Heart left ventricle (tissue), 16 donors: ENCODE measurements at places on chromosomes 11 and 22. TPM values are rescaled to one million over a fixed set of nuclear protein-coding genes. Genes with fewer than 3 reads are reported as not detected.
A peak's percentile ranks its signal among the peaks of the same experiment; 100 is the strongest.

KDM4F gene
- not detected for total RNA-seq

FADS3 gene
- total RNA-seq: 79.6 TPM

OR8D1 gene
- not detected for total RNA-seq

GRIA4 gene
- 0.45 TPM for total RNA-seq

B4GALNT4 gene
- total RNA-seq: 0.70 TPM

TRIM29 gene
- not detected for total RNA-seq

LRRC56 gene
- 0.20 TPM for total RNA-seq

OR52H1 gene
- not detected for total RNA-seq

- no peak for DNase-seq
These were observed 38.7 kb upstream of the C11orf87 start for GRCh38 chr11:109383306-109383705.

GRCh38 chr11:66100272-66101065, 30.4 kb downstream of the PACS1 start:
- DNase-seq: peak; percentile 68

- no peak for DNase-seq
These were observed 115.5 kb upstream of the CCDC90B start for GRCh38 chr11:83401506-83402225.

GRCh38 chr11:12993626-12994025, 15.5 kb upstream of the RASSF10 start:
- no peak for DNase-seq

- DNase-seq: no peak
These were observed 43.6 kb upstream of the HORMAD2 start for GRCh38 chr22:30036656-30037055.

DNA sequence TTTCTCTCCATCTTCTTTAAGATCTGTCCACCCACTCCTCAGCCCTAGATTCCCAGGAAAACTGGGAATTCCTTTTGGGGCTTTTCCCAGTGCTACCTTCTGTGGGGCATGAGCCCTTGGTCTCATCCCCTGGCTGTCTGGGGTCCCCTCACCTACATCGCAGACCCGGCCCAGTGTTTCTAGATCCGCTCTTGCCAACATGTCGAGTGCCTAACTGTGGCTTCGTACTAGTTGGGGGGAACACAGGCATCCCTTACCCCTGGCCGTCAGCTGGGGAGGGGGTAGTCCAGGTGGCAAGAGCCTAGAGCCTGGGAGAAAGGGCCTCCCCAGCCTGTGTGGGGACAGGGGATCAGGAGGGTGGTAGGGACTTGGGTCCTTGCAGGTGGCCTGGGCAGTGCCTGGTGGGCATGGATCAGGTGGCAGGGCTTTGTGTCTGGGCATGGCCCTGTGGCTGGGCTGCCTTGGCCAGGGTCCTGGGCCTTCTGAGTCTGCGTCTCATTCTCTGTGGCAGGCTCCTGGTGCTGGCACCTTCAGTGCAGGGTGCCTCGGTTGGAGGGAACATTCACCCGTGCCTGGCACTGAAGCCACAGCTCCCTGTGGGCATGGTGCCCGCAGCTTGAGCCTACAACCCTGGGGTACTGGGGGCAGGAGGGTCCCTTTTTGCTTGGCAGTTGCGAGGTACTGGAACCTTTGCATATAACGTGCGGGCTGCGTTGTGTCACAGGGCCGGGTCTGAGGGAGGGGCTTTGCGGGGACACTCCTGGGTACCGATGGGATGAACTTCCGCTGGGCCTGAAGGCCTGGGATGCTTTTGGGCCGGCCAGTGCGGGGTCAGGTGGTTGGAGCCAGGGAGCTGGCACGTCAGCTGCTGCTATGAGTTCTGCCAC, 4.1 kb downstream of the KCNQ1 start:
- DNase-seq: peak; percentile 62

- no peak for DNase-seq
These were observed 39.7 kb downstream of the CACNA1I start for GRCh38 chr22:39610246-39610645.

DNA sequence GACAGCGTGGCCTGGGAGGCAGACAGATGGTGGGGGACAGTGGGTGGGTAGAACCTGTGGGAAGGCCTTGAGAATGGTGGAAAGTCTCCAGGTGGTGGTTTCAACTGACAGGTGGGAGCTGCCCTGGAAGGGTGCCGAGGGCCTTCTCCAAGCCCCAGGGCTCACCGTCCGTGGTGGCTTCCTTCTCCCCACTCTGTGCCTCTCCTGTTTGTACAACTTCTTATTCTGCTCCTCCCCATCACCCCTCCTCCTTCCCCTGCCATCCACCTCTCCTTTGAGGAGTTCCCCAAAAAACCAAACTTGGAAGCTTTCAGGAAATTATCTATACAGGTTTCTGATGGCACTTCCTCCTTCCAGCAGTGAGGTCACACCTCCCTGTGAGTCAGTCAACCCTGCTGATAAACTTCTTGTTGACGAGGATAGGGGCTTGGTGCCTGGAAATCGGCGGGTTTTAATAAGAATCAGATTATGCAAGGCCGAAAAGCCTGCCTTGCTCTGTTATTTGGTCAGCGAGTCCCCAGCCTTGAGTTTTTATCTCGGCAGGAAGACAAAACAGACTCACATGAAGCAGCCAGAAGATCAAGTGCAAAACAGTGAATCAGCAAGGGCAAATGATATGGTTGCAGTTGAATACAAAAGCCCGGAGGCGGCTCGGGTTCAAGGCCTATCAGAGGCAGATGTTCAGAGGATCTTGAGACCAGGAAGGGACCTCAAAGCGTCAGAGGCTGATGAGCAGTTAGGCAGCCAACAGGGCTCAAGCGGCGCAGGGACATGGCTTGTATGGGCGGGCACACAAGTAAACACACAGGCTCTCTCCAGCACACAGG, 9.5 kb upstream of the ST3GAL4 start:
- no peak for DNase-seq

GRCh38 chr11:35042224-35042623, 96.7 kb upstream of the CD44 start:
- no peak for DNase-seq

DNA sequence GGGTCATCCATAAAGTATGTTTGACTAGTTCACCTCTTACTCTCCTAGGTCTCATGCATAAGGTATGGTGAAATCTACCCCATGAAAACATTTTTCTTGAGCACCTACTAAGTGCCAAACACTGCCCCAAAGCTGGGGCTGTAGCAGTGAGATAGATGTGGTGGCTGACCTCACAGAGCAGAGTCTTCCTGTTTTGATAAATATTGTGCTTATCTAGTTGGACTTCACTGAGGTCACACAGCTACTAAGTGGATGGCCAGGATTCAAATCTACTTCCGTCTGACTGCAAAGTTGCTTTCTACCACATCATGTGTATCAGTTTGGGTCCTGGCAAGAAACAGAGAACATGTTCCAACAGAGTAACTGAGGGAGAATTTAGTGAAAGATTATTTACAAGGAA, 6.4 kb upstream of the HTATIP2 start:
- DNase-seq: no peak

DNA sequence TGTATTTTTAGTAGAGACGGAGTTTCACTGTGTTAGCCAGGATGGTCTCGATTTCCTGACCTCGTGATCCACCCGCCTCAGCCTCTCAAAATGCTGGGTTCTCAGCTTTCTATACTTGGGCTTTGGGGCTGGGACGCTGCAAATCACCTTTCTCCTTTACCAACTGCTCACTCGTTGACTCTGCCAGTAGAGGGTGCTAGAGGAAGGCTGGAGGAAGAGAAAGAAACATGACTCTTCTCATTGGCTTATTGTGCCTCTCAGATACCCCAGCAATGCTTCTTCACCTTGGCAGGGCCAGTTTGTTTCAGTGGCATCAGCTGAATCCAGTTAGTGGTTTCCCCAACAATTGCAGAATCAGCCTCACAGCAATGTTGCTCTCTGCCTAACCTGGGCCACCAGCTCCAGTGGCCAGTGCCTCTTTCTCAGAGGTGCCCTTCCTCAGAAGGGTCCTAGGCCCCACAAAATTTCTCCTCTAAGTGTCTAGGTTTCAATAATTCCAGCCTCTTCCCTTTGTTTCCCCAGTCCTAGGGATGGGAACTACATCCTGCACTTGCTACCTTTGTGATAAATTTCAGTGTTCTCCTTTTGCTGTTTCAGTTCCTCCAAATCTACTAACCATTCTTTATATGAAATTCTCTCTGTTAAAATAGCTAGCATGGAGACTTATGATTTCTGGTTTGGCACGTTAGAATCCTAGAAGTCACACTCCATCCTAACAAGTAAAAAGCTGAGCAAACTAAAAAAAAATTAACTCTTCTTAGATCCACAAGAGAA, 71.5 kb upstream of the VSTM5 start:
- no peak for DNase-seq

GRCh38 chr22:46612904-46613605, 7.1 kb upstream of the GRAMD4 start:
- no peak for DNase-seq
